ENCODE measurements at places on chromosomes 2 and 18. TPM values are rescaled to one million over a fixed set of nuclear protein-coding genes. Genes with fewer than 3 reads are reported as not detected.
A peak's percentile ranks its signal among the peaks of the same experiment; 100 is the strongest.

- DNase-seq, result no peak
Observed at GRCh38 chr2:134875309-134875708, 36.9 kb downstream of the ACMSD start.

DNA sequence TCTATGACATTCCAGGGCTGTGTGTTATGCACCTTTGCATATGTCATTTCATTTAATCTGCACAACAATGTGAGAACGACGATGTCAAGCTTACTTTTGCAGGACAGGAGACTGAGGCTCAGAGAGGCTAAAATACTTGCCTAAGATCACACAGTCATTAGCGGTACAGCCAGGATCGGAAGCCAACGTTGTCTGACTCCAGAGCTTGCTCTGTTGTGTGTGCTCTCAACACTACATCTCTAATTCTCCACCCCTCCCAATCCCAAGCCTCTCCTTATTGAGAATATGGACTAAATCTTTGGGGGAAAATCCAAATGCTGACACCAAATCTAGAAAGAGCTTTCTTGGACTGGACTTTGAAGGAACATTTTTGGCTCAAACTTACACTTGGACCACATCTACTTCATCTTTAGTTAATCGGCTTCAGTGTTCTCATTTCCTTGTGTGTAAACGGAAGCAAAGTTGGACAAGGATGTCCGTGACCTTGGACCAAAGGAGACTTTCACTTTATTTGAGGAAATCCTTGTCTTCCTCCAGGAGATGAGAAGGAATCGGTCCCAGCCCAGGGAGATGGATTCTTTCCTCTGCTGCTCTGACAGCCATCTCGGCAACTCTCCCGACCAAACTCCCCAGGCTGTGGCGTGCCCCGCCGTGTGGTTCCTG is 242.4 kb downstream of the LPIN1 start:
- DNase-seq, result no peak

DNA sequence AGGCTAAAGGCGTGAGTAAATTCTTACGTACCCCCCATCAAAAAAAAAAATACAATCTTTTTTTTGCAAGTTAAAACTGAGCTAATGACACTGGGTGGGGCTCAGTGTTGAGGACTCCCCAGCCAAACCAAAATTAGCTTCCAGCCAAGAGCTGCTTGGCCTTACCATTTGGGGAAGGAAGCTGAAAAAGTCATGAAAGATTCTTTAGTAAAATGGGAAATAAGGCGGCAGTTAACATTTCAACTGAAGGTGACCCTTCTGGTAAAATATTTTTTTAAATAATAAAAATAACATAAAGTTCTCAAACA is 16.4 kb downstream of the SMAD7 start:
- no peak for DNase-seq

DNA sequence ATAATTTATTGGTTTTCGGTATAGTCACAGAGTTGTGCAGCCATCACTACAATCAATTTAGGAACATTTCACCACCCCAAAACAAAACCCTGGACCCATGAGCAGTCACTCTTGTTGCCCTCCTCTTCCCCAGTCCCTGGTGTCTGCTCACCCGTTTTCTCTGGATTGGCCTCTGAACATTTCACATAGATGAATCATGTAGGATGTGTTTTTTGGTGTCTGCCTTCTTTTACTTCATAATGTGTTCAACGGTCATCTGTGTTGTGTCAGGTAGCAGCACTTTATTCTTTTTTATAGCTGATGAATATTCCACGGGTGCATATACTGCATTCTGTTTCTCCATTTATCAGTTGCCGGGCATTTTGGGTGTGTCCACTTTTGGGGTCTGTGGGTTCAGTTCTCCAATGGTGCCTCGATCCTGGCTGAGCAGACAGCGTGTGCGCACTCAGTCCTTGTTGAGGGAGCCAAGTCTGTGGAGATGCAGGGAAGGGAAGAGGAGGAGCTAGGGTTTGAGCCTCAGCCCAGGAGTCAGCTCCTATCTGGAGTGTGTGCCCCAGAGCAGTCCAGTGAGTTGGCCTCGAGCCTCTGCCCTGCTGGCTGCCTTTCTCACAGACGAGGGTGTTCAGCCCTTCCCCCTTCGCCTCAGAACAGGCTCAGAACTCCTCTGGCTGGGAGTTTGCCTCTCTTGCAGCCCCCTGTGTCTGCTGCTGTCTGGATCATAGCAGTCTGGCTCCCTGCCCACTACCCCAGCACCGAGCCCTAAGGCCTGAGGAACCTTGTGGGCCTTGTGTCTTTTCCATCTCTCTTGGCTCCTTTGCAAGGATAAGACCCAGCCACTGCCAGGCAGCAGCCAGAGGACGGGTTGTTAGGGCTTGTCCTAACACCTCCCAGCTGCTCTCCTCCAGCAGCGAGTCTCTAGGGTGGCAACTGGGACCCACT is 18.0 kb downstream of the C2orf74 start:
- no peak for DNase-seq

- no peak for DNase-seq
Observed at GRCh38 chr2:24038786-24039499, 8.2 kb downstream of the WDCP start.

Gene NOSTRIN
- total RNA-seq, result not detected

DNA sequence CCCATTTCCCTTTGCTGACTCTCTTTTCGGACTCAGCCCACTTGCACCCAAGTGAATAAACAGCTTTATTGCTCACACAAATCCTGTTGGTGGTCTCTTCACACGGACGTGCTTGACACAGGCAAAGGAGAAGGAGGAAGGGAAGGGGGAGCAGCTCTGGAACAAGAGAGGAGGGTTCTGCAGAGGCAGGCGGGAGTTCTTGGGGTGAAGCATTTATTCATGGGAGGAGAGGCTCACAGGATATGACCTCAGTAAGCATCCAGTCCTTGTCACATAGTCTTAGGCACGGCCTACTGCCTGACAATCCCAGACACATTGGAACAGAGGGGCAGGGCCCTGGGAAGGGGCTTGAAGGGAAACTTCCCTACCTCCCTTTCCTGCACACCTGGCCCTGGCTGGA is 171.7 kb upstream of the HS6ST1 start:
- DNase-seq, result peak; percentile 42

Gene DAPL1
- not detected for total RNA-seq

DNA sequence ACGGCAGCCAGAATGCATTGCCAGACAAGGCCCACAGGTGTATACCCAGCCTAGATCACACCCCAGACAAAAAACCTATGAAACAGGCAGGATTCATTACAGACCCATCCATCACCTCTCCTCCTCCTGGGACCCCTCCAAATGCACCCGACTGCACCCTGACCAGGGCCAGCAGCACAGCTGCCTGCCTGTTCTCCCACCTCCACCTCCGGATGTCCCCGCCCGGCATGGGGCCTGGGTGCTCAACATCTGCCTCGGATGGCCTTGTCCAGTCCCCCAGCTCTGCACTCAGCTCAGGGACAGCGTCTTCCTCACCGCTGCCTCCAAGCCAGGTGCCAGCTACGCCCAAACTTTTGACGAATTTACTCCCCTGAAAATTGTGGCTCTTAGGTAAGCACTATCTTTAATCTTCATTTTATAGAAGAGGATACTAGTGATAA is 91.1 kb downstream of the TPO start:
- no peak for DNase-seq

DNA sequence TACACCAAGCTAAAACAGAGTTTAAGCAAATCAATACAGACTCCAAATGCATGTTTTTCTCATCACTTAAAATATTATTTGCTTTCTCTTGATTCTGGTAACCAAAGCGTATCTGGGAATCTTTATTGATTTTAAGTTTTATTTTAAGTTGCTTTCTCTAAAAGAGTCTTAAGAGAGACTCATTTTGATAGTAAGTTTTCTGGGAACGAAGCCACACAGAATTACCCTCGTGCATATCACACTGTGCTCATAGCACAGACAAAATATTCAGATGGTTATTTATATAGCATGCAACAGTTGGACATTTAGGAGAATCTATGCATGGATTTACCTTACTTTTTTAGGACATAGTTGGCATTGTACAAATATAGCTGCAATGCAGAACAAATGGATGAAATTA is 597.5 kb upstream of the NRXN1 start:
- DNase-seq, result no peak

DNA sequence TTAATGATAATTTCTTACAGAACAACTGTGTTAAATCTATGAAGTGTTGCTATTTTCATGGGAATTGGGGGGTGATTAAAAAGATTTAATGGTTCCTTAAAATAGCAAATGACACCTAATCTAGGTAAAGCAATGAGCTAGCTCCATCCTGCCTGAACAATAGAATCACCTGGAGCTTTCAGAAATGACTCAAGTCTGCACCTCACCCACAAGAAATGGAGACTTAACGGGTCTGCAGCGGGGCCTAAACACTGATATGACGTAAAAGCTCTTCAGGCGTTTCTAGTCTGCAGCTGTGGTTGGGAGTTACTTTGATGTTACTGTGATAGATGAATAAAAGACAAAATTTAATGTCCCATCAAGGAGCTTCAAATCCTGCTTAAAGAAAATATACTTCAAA is 328.2 kb downstream of the RND3 start:
- no peak for DNase-seq

Gene SNED1
- 2.4 TPM for total RNA-seq

Gene C2orf66
- total RNA-seq, result not detected

- DNase-seq, result no peak
Observed at GRCh38 chr18:58269931-58270330, 225.9 kb downstream of the NEDD4L start.

- DNase-seq, result no peak
Observed at GRCh38 chr2:169670215-169670651, 24.0 kb downstream of the CFAP210 start.

Gene ERFE
- 2.5 TPM for total RNA-seq

DNA sequence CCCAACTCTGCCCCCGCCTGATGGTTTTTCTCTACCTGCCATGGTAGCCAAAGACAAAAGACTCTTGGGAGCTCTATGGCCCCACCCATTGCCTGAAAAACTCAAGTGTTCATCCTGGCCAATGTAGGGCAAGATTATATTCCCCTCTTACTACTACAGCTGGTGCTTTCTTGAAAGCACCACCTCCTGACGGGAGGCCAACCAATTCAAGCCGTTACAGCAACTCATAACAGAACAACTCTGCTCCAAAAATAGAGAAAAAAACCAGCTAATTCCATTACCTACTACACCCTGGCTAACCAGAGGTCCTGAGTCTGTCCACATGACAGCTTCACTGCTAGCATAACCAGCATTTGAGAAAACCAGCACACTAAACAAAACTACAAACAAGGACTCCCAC is 127.5 kb upstream of the GAREM1 start:
- no peak for DNase-seq

GRCh38 chr2:33000986-33001385 is 54.2 kb downstream of the LTBP1 start:
- no peak for DNase-seq

GRCh38 chr18:79772865-79773696 is 24.7 kb upstream of the KCNG2 start:
- DNase-seq, result peak; percentile 30

DNA sequence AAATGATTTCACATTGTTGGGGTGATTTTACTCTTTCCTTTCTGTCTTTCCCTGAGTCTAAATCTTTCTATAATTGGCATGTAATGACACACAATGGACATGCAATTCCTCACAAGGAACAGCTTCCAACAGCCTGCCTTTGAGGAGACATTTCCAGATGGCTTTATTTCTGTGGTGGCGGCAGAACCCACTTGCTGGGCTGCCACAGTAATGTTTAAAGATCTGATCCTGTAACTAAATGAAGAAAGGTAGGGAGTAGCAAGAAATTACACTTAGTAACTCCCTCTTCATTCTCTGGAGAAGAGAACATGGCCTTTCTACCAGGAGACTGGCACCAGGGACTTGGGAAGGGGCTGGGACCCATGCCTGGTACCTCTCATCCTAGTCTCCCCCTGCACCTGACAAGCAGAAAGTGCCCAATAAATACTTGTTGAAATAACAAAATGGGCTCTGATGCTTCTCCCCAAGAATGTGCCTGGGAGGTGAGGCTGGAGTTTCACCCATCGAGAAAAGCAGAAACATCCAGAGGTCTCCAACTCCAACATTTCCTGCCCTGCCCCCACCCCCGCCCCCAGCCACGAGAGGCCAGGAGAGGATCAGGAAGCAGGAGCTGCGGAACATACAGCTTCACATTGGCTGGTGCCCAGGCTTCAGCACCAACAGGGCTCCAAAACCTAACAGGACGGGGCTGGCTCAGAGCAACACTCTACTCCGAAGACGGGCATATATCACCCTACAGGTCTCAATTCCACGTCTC is 92.1 kb downstream of the PXDN start:
- no peak for DNase-seq

Gene CD207
- total RNA-seq, result not detected

- DNase-seq, result no peak
Observed at GRCh38 chr2:141714496-141714895, 416.3 kb downstream of the LRP1B start.

DNA sequence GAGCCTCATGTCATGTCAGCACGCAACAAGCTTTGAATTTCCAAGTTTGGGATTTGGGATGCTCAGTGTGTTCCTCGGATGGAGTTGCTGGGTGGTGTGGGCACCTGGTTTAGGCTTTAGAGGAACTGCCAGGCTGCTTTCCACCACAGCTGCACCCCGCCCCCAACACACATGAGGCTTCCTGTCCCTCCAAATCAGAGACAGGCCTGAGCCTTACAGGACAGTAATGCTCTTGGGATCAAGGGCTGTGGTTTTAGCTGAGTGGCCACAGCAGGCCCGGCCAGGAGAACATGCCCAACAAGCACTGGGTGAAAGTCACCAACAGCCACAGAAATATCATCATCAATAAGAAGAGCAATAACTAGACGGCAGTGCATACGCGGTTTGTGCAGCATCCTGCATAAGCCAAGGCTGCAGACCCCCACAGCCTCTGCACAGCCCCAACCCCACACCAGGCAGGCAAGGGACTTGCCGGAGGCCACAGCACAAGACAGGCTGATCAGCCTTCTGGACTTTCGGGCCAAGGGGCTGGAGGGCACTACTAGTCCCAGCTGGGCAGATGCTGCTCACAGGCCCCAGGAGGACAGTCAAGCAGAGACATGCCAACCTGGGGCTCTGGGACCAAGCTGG is 29.7 kb upstream of the GPC1 start:
- peak; percentile 32 for DNase-seq

DNA sequence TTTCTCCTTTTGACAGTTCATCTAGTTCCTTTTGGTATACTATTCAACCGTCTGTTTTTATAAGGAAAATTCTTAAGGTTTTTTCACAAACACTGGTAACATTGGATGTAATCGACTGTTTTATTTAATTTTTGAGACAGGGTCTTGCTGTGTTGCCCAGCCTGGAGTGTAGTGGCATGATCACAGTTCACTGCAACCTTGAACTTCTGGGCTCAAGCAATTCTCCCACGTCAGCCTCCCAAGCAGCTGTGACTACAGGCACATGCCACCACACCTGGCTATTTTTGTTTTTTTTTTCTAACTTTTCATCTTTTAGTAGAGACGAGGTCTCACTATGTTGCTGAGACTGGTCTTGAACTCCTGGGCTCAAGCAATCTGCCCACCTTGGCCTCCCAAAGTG is 104.4 kb upstream of the DNMT3A start:
- DNase-seq, result no peak

- no peak for DNase-seq
Observed at GRCh38 chr18:6537475-6537874, 122.8 kb upstream of the L3MBTL4 start.

- no peak for DNase-seq
Observed at GRCh38 chr2:166960702-166961270, 72.5 kb downstream of the XIRP2 start.

Gene PSME4
- 116 TPM for total RNA-seq

- DNase-seq, result no peak
Observed at GRCh38 chr2:208415255-208415654, 8.7 kb downstream of the PTH2R start.

All from H1 (cell line).